ENCODE measurements at places on chromosomes 2 and 18.

- no peak for DNase-seq
Observed at GRCh38 chr2:113274432-113274831, 4.3 kb downstream of the PAX8 start.

GRCh38 chr2:2873450-2873811, 504.2 kb downstream of the EIPR1 start:
- no peak for DNase-seq

DNA sequence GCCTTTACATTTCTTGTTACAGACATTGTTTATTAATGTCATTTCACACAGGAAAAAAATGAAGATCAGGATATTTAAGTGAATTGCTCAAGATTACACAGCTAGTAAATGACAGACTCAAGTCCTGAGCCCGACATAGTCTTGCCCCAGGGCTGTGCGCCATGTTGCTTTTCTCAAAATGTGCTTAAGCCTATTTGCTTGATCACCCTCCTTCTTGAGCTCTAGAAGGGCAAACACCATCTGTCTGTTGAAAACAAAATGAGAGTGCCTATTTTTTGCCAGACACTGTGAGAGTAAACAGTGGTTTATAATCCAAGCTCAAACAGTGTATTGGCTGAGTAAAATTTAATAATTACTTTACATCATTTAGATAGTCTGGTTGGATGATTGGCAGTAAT, 34.8 kb upstream of the HNMT start:
- no peak for DNase-seq

DNA sequence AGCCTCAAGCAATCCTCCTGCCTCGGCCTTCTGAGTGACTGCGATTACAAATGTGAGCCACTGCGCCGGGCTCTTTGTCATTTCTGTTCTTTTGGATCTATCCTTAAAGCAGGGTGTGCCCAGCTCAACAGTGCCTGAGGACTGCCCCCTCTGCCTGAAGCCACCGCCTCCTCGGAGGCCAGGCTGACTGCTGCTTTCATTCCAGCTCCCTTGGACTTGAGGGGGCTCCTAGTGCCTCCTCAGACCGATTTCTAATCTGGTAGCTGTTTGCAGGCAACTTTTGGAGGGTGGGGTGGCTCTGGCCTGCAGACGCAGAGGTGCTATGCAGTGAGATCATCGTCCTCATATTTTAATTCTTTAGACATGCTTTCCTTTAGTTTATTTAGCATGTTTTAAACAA, 35.9 kb upstream of the KLF11 start:
- DNase-seq: no peak

DNA sequence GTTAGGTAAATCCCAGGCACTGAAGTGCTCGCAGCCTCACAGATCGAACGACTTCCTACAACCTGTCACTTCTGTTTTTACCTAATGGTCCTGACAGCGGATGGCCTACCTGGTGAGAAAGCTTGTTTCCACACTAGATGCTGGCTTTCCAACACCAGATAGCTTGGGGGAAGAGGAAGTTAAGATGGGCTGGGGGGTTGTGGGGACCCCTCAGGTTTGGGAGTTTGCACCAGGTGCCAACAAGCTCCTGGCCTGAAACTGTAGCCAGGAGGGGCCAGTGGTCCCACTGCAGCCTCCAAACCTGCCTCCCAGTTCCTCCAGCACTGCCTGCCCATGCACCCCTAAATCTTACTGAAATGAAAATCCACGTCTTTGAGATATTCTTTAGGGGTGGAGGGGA, 3.9 kb downstream of the TMEM185B start:
- no peak for DNase-seq

GRCh38 chr2:4370422-4371090, 667.2 kb downstream of the DCDC2C start:
- no peak for DNase-seq

- no peak for DNase-seq
Observed at GRCh38 chr2:16129716-16130540, 189.6 kb downstream of the MYCN start.

DNA sequence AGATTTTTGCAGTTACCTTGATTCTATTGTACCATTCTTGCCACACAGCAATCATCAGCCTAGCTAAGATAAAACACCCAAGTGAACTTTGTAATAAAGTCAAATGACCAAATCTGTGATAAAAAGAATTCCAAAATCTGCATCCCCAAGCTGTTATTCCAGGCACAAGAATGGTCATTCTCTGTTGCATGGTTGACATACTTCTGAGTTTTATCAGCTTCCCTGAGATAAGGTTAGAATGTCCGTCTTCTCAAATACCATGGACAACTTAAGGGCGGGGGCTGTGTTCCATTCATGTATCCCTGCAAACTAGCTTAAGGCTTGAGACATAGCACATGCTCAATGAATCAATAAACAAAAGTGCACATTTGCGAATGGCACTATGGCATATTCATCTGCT, 8.1 kb upstream of the BMP10 start:
- no peak for DNase-seq

DNA sequence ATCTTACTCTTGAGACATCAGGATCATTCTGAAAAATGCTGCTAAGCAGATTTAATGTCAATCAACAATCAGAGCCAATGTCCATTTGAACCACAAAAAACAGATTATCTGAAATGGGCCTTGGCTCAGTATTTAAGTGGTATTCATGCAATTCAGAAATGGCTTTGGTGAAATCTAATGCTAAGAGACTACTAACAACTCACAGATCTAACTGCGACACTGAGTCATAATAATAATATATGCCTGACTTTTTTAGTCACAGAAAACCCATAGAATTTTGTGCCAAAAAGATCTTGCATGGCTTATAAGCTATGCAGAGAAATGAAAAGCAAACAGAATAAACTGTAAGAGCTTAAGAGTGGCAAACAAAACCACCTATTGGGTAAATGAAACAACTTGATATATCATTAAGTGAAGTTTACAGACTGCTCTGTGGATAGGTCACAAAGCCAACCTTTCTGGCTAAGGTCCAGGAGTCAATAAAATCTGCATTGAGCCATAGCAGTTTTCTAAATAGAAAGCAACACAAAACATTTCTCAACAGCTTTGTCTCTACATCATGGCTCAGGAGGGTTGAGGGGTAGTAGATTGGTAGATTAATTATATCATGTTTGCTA, 234.3 kb downstream of the LRATD1 start:
- DNase-seq: no peak

DNA sequence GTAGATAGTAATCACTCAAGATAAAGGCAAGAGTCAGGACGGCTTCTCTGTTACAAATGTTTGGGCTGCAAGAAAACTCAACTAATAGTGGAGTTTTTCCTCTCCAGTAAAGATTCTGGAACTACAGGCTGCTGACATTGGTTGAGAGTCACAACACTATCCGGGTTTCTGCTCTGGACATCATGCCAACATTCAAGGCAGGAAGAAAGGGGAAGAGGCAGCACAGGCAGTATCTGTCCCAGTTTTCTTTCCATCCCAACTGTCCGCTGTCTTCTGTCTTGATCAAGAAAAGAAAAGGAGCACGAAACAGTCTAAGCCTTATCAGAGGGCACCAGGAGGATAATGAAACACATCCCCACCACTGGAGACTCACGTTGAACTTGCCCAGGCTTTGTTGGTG, 132.1 kb downstream of the MAIP1 start:
- DNase-seq: no peak

DNA sequence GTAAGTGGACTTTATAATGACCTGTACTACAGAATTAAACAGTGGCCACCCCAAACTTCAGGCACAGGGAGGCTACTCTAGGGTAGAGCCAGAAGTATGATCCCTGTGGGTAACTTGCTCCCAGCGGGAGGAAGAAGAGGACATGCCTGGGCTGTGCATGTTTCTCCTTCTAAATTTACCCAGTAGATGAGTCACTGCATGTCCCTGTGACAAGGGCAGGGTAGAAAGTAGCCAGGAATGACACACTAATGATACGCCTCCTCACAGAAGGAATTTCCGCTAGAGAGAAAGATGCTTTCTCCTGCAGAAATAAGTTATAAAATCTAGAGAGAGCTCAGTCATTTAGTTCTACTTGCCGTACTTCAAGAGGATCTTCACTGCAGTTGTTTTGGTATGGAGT, 7.5 kb downstream of the ACYP2 start:
- no peak for DNase-seq

- DNase-seq: no peak
Observed at GRCh38 chr2:75311993-75312392, 112.7 kb upstream of the TACR1 start.

DNA sequence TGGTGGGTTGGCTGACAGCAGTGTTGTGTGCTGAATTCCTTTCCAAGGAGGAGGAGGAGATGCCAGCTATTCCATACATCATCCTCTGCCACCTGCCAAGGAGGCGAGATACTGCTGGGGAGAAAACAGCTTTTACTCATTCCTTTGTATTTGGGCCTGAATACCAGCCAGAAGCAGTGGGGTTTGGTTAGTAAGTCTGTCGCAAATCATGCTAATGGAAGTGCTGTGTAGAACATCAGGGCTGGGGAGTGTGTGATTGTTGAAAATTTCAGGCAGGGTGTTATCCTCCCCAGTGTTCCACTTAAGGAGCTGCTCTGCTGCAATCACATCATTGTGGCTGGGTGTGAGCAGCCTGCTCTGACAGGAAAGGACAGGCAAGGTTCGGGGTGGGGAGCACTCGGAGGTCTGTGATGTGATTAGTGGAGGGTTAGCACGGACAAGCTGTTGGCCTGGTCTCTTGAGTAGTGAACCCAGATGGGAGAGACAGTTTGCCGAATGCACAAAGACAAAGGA, 128.2 kb upstream of the DLX2 start:
- no peak for DNase-seq

DNA sequence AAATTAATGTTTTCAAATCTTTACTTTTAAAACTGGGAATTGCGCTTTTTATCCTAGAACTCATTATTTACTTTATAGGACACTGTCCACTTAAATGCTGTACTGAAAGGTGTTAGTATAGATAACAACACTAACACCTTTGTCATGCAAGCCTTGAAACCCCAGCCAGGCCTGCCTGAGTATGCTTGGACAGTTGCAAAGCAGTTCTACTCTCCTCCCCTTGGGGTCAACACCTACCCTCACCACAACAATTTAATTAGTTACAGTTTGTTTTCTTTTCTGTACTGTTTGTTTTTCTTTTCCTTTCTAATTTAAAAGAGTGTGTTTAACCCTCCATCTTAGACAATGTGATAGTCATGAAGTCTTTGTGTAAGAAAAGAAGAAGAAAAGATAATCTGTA, 18.9 kb upstream of the FAM98A start:
- DNase-seq: no peak

DNA sequence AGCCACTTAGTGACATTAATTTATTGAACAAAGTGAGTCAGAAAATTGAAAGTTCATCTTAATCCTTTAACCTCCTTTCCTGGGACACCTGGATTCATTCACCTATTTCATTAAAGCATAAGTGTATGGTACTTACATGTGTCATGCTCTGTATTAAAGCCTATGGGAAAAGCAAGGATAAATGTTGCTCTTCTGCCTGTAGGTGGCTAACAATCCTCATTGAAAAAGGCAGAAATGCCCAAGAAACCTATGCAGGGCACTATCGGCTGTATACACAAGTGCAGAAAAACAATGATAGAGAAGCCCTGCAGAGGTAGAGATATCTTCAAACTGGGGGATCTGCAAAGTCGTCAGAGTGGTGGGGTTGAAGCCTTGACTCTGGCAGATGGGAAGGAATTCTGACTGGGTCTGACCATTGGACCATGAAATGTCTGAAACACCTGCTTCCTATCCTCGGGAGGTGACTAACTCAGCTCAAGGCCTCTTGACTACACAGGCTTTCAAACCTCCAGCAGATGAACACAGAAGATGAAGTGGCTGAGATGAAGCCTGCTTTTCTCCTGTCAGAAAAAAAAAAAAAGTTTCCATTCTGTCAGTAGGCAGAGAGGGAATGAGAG, 83.1 kb downstream of the DCC start:
- DNase-seq: no peak

- DNase-seq: no peak
Observed at GRCh38 chr2:2523461-2524347, 192.6 kb upstream of the MYT1L start.

Data from stimulated activated CD4-positive, alpha-beta T cell treated with anti-CD3 and anti-CD28 coated beads, TNF-alpha, amount 100 ng/mL, for 24 hours (primary cell).